ENCODE measurements at places on chromosomes 11 and 22.

- DNase-seq = no peak
Measured at GRCh38 chr11:44361813-44362212, 51.9 kb upstream of the ALX4 start.

GRCh38 chr11:8948886-8949285, 6.1 kb upstream of the ASCL3 start:
- peak; percentile 61 for DNase-seq

DNA sequence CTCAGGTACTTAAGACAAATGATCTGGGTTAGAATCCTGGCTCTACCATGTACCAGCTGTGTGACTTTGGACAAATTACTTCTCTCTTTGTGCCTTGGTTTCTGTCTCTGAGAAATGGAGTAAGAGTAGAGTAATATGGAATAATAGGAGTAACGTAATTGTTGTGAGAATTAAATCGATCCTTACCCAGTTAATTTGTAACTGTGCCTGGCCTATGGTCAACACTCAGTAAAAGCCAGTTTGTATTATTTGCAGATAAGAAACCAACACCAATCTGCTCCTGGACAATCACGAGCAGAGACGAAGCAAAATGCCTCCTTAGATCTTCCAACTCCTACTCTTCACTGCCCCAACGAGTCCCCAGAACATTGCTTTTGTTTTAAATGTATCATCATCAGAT, 266.7 kb downstream of the DCDC1 start:
- no peak for DNase-seq

DNA sequence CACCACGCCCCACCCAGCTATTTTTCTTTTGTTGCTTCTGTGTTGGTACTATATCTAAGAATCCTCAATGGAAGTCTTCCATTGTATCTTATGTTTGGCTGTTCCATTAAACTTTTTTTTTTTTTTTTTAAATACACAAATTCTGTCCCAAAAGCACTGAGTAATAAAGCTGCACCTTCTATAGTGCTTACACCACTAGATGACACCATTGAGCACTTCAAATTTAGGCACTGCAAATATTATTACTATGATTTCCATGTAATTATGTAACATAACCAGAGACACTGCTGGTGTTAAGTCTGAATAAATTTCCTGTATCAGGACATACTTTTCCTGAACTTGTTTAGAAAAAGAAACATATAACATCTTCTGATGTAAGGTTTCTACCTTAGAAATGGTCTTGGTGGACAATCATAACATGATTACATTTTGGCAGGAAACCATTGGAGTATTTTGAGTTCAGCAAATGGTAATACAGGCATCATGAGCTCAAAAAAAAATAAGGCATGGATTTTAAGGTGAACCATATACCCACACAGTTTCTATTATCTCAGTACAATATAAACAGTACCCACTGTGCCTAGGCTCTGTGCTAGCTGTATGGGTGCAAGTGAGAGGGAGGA, 110.5 kb downstream of the ATG16L2 start:
- DNase-seq = peak; percentile 70

DNA sequence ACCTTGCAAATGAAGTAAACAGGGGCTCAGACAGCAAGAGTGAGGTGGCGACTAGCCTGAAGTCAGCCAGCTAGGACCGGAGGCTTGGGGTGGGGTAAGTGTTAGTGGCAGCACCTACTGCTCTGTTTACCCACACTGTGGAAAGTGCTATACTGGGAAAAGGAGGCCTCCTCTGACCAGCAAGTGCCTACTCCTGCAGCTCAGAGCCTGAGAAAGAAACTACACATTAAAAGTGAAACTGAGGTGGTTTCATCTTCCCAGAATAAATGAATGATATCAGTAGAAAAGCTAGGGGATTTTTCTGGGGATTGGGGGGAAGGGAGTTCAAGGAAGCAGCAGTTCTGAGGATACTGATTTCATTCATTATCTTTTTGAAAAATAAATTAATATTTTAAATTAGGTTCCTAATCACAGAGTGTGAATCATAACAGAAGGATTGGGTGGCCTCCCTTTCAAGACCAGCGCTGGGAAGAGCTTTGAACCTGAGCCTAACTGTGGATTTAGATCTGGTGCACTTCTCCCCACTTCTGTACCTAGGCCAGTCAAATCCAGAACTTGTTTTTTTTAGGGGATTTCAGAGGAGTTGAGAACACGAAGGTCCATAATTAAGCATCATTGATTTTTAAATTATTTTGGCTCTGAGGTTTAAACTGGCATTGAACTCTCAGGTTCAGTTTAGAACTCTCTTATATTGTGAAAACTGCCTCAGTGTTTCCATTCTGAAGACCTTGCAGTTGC, 48.1 kb upstream of the GRAMD1B start:
- no peak for DNase-seq

All from hematopoietic multipotent progenitor cell treated with erythropoietin and hydrocortisone succinate and interleukin-3 and kit ligand, for 6 days (in vitro differentiated cells).